SJSA1 (cell line): ENCODE measurements at places on chromosomes 2 and 18. TPM values are rescaled to one million over a fixed set of nuclear protein-coding genes. Genes with fewer than 3 reads are reported as not detected.

DNA sequence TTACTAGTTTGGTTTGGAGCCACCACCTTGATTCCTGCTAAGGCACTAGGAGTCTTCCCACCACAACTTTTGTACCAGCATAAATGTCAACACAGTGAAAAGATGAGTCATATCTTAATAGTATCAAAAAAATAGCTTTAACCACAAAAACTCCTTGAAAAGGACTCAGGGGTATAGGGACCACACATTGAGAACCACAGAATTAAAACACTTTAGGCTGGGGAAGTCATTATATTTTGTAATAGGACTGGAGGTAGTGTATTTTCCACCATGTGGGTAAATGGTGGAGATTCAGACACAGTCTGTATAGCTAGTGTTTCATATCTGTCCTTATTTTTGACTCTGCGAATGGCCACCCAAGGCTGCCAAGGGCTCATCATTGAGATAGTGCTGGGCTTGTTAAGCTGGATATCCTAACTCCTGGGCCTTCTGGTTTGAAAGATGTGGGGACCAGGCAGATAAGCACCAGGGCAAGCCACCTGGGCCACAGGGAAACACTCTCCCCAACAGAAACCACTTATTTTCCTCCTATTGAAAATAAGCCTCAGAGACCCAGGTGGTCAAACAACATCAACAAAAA lies 19.1 kb upstream of the FHL2 start:
- H3K4me3 ChIP-seq, result no peak overlapping the region
- H3K36me3 ChIP-seq, result no peaks in the 10 kb centered on the region
- H3K27me3 ChIP-seq, result no peaks in the 10 kb centered on the region
- peak; percentile 95 for DNase-seq

DNA sequence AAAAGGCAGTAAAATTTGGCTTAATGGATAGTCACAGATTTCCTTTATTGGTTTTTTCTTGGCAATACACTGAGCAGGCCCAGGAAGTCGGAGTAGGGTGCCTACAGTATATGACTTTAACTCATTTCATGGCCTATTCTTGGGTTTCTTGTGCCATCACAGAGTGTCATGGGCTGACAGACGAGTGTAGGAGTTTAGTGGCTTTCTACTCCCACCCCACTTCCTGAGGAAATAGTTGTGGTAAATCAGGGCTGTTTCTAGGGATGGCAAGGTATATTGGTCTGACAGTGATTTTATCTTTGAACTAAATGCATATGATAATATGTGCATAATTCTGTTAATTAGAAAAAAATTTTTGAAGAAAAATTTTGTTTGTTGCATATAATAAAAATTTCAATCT lies 100.1 kb downstream of the PLCL1 start:
- no peaks in the 10 kb centered on the region for H3K27me3 ChIP-seq
- H3K27ac ChIP-seq, result no peak overlapping the region
- no peak for DNase-seq
- no peaks in the 10 kb centered on the region for H3K4me1 ChIP-seq
- no peak overlapping the region for H3K4me3 ChIP-seq

- H3K36me3 ChIP-seq, result peaks cover 51% of the 10 kb centered on the region
- H3K27ac ChIP-seq, result no peak overlapping the region
- no peak for DNase-seq
- no peaks in the 10 kb centered on the region for H3K27me3 ChIP-seq
Observed at GRCh38 chr2:32496662-32497061, 131.2 kb upstream of the TTC27 start.

GRCh38 chr2:19251554-19251953 lies 106.9 kb downstream of the OSR1 start:
- no peaks in the 10 kb centered on the region for H3K27me3 ChIP-seq
- no peak overlapping the region for H3K27ac ChIP-seq
- H3K4me3 ChIP-seq, result no peak overlapping the region
- no peak for DNase-seq

SULT1C2 gene
- total RNA-seq, result not detected in 2 replicates

DNA sequence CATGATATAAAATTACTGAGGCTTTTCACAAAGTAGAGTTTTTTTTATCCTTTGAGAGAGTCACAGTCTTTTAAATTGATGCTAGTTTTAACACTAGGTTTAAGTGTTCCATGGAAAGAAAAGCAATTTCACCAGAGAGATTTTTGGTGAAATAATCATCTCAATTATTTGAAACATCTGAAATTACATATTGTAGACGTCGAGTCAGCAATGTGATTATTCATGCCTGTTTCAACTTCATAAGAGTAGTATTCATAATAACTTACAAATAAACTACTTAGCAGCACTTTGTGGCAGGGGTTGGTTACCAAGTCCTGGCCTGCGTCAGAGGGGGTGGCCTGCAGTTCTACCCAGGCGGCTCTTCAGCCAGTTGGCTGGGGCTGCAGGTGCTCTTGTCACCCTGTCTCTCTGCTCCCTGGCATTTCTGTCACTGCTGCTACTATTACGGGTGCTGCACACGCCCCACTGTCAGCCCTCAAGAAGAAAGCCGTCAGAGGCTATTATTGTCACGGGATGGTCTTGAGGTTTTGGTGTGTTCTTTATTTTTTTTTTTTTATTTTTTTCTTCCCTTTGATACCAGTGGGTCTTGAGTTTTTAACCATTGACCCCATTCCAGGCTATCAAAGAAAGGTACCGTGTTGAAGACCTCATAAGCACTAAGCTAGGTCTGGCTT lies 50.4 kb downstream of the MALT1 start:
- no peak overlapping the region for H3K4me3 ChIP-seq
- peaks cover 6% of the 10 kb centered on the region for H3K4me1 ChIP-seq
- DNase-seq, result no peak
- no peaks in the 10 kb centered on the region for H3K27me3 ChIP-seq

DNA sequence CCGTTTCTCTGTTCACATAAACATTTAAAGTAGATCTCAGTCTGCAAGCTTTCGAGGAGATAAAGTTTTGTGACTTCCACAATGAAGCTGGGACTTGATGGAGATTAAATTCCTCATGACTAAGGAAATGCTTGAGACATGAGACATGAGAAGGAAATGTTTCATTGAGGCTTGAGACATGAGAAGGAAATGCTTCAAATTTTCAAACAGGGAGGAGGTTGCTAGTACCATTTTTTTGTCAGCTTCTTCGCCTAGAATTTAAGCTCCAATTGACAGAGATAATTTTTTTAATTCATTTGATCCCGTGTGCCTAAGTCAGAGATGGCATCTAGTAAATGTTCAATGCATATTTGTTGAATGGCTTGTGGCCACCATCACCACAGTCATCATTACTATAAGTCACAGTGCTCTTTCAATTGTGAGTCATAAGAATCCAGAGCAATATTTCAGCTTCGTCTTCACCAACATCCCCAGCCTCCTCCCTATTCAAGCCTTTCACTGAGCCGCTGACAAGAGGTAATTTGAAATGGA lies 543 bp upstream of the MARCHF4 start:
- H3K4me1 ChIP-seq, result peaks cover 48% of the 10 kb centered on the region
- no peaks in the 10 kb centered on the region for H3K27me3 ChIP-seq
- no peaks in the 10 kb centered on the region for H3K36me3 ChIP-seq

DNA sequence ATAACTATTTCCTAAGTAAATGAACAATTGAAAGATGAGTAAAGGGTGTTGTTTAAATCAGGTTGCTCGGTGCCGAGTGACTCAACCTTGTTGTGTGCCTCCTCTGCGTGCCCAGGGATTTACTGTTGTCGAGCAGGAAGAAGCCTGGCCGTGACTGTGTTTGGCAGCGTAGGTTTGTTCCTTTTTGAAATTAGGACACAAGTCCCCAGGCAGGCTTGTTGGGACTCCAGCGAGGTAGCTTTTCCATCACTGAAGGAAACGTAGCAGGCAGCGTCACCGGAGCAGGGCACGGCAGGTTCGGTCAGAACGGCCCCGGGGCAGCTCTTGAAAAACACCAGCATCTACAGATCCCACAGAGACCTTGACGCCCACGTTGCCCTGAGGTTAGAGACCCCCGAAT lies 48.6 kb downstream of the TMEM18 start:
- H3K27ac ChIP-seq, result no peak overlapping the region
- no peaks in the 10 kb centered on the region for H3K4me1 ChIP-seq
- DNase-seq, result no peak
- no peaks in the 10 kb centered on the region for H3K36me3 ChIP-seq
- H3K27me3 ChIP-seq, result no peaks in the 10 kb centered on the region

GRCh38 chr2:24652265-24653182 lies 140.7 kb downstream of the PTRHD1 start:
- no peak overlapping the region for H3K27ac ChIP-seq
- H3K4me3 ChIP-seq, result no peak overlapping the region
- no peaks in the 10 kb centered on the region for H3K27me3 ChIP-seq
- no peak for DNase-seq
- H3K36me3 ChIP-seq, result no peaks in the 10 kb centered on the region
